KBM-7 (cell line): ENCODE measurements at places on chromosomes 5 and 9.

DNA sequence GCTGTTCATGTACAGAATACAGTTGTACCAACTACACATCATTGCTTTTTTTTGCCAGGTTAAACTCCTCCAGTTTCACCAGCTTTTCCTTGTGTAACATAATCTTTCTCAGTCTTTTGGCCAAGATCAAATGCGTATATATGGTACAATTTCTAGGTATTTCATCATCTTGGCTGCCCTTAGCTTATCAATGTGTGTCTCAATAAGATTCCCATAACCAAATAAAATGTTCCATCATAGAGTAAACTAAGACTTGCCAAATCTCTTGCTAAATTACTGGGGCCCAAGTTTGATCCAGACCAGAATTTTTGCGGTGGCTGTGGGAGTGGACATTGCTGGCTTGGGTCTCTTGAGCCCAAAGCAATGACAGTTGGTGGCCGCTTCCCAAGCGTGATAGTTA, 24.3 kb upstream of the ERBIN start:
- no peak for DNase-seq

DNA sequence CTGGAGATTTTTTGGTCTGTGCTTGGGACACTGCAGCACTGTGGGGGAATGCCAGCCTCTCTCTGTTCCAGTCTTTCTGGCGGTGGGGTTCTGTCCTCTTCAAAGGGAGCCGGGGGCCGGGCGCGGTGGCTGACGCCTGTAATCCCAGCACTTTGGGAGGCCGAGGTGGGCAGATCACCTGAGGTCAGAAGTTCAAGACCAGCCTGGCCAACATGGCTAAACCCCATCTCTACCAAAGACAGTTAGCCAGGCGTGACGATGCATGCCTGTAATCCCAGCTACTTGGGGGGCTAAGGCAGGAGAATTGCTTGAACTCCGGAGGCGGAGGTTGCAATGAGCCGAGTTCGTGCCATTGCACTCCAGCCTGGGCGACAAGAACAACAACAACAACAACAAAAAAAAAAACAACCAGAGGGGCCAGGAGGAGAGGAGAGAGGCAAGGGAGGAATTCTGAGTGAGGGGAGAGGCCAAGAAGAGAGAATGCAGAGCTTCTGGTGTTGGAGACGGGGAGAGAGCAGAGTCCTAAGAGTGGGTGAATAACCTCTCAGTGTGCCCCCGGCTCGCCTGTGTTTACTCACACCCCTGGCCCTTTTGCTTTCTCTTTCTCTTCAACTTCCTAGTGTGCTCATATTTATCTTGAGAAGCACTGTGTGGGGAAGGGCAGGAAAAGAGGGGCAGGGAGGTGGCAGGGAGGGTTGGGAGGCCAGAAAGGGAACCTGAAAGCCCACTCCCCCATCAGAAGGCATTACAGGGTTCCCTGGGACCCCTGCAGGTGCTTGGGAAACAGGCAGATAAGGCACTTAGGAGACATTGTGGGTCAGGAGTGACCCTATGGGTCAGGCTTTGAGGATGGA, 3.2 kb upstream of the SET start:
- DNase-seq = peak; percentile 46

DNA sequence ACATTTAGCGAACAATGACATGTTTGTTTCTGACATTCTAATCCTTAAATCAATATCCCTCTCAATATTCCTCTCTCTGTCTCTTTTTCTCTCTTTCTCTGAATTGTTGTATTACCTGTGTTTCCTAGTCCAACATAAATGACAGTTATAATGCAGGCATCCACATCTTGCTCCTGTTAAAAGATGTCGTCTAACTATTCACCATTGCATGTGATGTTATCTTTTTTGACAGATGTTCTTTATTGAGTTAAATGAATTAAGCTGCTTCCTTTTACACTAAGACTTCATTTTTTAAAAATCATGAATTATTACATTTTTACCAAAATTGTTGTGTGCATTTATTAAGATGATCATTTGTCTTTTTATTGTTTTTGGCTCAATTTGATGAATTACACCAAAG, 527.5 kb downstream of the PRR16 start:
- DNase-seq = no peak

DNA sequence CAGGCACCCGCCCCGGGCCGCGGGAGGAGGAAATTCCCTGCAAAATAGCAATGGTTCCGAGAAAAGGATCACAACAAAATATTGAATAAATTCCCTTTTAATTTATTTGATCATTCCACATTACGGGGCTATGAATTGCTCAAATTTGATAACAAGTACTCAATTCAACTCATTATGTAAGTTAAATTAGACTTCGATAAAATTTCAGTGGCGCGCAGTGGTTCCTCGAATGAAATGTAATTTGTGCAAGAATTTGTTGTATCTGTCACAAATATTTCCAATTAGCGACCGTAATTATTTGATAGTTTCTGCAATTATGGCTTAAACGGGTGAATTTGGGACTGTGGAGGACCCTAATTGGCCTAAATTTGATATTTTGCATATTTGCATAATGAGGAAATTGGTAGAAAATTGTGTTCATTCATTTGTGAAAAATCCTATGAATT, 76.0 kb upstream of the TBCA start:
- no peak for DNase-seq

DNA sequence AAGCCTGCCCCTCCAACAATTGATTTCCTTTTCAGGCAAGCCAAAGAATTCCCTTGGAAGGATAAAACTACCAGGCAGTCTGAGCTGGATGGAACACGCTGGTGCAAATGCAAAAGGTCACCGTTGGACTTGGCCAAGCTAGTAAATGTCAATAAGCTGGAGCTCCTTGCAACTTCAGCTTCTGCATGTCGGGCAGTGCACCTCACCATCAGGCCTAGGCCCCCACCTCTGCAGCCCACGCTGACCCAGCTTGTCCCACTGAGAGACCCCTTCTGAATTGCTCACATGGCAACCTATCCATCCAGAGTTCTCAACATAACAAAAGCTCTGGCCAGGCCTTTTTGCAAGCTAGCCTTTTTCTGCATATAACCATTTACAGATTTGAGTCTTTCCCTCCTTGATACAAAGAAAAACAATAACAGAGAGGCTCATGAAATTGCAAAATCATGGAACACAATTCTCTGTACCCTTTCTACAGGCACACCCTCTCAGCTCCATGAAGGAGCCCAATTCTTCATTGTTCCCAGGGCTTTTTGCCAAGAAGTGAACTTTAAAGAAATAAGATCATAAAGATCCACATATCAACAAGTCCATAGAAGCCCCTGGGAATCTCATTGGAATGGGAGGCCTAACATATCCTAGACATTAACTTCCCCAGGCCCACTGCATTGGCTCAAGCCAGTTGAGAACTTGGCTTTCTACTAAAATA, 123.9 kb upstream of the SLIT3 start:
- no peak for DNase-seq

DNA sequence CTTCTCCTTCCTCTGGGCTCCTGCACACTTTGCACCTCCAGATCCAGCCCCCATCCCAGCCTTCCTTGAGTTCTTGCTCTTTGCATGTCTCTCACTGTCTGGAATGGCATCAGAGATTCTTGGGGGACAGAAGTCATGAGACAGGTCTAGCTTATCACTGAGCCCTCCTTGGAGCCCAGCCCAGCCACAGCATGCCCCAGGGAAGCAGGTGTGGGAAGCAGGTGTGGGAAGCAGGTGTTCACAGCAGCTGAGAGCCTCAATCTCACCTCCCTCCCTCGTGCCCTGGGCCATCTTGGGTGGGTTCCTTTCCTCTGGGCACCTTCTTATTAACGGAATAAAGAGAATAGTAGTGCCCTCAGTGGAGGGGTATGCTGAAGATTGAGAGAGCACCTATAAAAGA, 27.2 kb downstream of the SLC6A7 start:
- DNase-seq = no peak

- DNase-seq = no peak
Observed at GRCh38 chr5:55578771-55579170, 44.0 kb upstream of the PLPP1 start.
